ENCODE measurements at places on chromosomes 4 and X.

- DNase-seq: no peak
These were observed at the start of gene SLC34A2 for GRCh38 chr4:25654971-25655963. TSS of gene SLC34A2 (plus strand) at chr4:25655851. CDS start at chr4:25662501, 6,650 bp downstream.

GRCh38 chr4:46715468-46715867 is 193.6 kb downstream of the COX7B2 start:
- DNase-seq: no peak

GRCh38 chrX:70508296-70508911 is 63.8 kb downstream of the DLG3 start:
- no peak for DNase-seq

- DNase-seq: no peak
These were observed 34.0 kb downstream of the LDOC1 start for GRCh38 chrX:141142946-141143345.

DNA sequence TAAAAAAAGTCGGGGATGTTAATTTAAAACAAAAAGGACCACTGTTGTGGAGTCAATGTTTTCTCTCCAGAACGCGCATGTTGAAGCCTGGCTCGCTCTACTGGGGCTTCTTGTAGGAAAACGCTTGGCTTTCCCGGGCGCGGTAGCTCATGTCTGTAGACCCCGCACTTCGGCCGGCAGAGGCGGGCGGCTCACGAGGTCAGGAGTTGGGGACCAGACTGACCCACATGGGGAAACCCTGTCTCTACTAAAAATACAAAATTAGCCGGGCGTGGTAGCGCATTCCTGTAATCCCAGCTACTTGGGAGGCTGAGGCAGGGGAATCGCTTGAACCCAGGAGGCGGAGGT is 15.6 kb downstream of the NELFA start:
- no peak for DNase-seq

DNA sequence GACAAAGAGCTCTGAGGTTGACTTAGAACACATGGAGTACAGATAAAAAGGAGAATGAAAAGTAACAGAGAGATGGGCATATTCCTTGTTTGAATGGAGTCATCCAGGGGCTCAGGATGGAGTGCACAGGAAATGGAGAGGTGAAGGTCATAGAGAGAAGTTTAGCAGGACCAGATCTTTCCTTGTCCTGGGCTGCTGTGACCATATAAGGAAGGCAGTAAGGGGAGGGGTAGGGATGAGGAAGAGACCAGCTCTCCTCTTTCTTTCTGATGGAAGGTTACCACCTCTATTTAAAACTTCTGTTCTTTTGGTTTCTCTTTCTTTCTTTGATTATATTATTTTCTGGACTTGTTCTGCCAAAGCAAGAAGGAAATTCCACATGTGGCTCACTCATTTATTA is 27.0 kb downstream of the AR start:
- no peak for DNase-seq

- DNase-seq: no peak
These were observed 145.8 kb upstream of the ATP6AP2 start for GRCh38 chrX:40434947-40435346.

DNA sequence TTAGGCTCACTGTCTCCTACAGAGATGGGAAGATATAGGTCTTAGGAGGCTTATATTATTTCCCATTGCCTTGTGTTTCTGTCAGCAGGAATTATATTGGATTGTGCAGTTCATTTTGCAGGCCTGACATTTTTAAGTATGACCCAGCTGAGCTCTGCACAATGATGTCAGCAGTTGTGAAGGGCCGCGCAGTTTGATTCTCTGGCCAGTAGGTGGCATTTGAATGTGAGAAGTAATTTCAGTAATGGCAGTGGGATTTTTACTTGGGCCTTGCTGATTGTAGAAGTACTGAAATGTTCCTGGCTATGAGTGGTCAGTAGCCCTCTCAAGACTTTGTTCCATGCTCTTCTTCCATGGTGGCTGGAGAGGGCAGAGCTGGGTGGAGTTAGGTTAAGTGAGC is 247.2 kb upstream of the MTMR8 start:
- DNase-seq: no peak

- no peak for DNase-seq
These were observed 218.6 kb upstream of the ANXA3 start for GRCh38 chr4:78332976-78333375.

GRCh38 chr4:122688529-122689140 is 43.9 kb upstream of the BBS12 start:
- no peak for DNase-seq

- DNase-seq: no peak
These were observed 301.1 kb downstream of the FRMPD4 start for GRCh38 chrX:12439416-12439815.

DNA sequence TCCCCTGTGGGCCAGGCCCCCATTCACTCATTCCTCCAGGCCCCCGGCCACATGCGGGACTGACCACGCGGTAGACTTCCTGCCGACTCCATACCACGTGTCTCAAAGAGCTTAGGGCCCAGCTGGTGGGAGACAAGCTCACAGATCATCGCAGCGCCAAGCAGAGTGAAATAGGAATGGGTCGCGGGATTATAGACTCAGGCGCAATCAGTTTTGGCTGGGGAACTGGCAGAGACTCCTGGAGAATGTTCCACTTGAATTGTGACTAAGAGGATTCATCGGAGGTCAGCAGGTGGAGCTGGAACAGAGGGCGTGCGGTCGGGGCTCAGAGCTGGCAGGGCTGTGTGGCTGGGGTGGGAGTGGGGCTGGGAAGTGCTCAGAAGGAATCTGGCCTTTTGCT is 15.6 kb downstream of the ATP2B3 start:
- no peak for DNase-seq

DNA sequence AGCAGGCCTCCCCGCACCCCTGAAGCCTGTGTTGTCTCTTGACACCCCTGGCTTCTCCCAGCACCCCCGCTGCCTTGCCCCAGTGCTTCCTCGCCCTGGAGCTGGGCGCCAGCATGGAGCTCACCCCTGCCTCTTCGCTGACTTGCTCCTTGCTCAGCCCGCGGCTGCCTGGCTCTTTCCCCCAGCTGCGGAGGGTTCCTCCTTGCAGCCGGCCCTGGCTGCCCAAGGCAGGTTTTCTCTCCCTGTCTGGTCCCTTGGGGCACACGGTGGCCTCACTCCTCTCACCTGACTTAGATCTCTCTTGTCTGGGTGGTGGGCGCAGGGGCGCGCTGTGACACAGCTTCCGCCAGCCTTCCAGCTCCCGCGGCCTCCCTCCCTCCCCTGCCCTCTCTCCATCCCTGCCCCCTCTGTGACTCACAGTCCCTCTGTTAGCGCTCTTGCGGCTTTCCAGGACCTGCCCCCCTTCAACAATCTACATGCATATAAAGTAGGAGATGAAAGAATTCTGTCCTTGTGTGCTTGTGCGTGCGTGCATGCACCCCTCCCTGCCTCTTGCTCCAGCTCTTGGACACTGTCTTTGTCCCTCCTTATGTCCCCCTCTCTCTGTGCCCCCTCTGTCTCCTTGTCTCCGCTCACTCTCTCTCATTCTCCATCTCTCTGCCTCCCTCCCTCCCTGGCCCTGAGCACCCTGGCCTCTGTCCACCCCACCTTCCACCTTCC is 2.2 kb downstream of the PLXNB3 start:
- peak; percentile 20 for DNase-seq

GRCh38 chr4:70704931-70705182 is 16.5 kb downstream of the UTP3 start:
- peak; percentile 38 for DNase-seq

GRCh38 chrX:1169189-1169588 is 43.3 kb downstream of the CRLF2 start:
- no peak for DNase-seq

GRCh38 chr4:111631215-111631999 is 513.8 kb upstream of the FAM241A start:
- DNase-seq: no peak

- no peak for DNase-seq
These were observed 21.0 kb downstream of the MSN start for GRCh38 chrX:65688403-65688871.

DNA sequence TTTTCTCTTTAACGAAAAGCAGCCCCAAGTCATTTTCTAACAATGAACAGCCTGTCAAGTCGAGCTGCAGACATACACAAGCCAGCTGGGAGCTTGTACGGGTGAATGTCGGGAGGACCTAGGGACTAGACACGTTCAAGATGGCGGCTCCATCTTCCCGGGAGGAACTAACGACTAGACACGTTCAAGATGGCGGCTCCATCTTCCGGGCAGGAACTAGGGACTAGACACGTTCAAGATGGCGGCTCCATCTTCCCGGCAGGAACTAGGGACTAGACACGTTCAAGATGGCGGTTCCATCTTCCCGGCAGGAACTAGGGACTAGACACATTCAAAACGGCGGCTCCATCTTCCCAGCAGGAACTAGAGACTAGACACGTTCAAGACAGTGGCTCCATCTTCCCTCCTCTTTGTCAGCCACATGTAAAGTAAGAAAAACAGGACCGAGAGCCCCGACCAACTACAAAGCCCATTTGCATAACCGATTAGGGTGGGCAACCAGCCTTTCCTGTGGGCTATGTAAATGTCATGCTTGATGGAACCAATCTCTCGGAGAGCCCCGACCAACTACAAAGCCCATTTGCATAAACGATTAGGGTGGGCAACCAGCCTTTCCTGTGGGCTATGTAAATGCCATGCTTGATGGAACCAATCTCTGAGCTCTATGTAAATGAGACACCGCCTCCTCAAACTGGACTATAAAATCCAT is 175.5 kb downstream of the DHRSX start:
- DNase-seq: peak; percentile 31

DNA sequence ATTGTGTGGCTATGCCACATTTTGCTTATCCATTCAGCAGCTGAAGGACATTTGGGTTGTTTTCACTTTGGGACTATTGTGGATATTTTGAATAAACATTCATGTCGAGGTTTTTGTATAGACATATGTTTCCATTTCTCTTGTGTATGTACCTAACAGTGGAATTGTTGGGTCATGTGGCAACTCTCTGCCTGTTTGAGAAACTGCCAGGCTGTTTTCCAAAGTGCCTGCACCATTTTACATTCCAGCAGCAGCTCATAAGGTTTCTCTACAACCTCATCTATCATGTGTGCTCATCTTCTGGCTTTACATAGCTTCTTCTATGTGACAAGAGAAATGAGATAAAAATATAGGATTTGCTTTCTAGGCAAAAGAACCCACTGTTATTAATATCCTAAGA is 29.5 kb upstream of the TSPAN5 start:
- no peak for DNase-seq

DNA sequence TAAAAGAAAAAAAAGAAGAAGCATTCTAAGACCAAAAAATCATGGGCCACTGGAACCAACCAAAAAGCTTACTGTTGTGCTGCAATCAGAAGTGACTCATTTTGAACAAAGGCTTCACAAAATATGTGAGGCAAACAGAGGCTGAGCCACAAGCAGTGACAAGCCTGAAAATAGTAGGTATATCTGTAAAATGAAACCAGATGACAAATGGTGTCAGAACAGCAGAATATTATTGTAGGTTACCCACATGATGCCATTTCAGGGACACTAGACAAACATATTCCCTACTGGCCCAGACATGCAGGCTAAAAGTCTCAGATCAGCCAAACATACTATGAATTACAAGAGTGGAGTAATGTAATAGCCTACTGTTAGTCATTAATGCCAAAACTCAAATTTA is 1301.8 kb upstream of the DIAPH2 start:
- no peak for DNase-seq

DNA sequence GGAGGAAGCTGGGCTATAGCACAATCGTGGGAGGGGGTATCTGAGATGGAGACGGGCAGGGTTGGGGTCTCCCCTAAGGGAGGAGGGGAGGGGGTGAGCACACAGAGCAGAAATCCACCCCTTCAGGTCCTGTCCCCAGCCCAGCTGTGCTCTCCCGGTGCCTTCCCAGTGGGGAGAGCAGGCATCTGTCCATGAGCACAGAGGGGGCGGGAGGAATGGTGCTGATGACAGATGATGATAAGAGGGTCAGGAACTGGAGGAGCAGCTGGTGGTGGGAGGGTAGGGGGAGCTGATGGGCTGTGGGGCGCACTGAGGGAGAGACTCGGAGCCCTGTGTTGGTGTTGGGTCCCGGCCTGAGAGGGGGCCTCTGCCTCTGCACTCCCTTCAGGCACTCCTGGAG is 8.6 kb downstream of the ATP2B3 start:
- no peak for DNase-seq

DNA sequence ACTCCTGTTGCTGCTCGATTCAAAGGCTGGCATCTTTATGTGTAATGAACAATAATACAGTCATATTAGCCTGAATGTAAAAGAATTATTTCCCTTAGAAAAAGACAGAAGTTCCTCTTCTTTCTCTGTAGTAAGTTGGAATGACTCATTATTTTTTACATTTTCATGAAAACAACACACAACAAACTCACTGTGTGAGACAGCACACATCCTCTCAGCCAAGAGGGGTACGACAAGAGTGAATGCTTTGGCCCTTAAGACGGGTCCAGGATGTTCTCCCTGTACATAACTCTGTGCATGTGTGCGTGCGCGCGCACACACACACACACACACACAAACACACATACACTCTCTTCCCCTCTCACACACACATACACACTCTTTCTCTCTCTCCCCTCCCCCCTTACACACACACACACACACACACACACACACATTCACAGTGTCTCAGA is 72.8 kb downstream of the MANBA start:
- DNase-seq: no peak

- no peak for DNase-seq
These were observed 52.9 kb downstream of the SUPT20HL2 start for GRCh38 chrX:24260842-24261550.

GRCh38 chr4:174210952-174211490 is 72.4 kb downstream of the FBXO8 start:
- DNase-seq: no peak

DNA sequence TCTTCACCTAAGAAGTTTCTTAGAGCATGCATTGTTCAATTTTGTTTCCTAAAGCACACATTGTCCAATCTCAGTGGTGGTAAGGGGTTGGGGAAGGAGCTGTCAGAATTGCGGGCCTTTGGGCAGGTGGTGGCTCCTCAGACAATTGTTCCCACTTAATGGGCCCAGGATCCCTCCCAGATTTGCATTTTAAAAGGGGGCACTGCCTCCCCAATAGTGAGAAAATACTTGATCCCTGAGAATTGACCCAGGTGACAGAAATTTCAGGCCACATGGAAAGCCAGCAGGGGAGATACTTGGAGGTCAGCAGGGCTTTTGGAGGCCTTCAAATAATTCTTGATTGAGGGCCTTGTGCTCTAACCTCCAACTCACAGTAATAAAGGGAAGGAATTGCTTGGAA is 217.1 kb downstream of the ZNF674 start:
- DNase-seq: no peak

- no peak for DNase-seq
These were observed 28.5 kb downstream of the TRIM61 start for GRCh38 chr4:164948975-164949374.

GRCh38 chr4:22667332-22667940 is 25.3 kb upstream of the GBA3 start:
- no peak for DNase-seq

DNA sequence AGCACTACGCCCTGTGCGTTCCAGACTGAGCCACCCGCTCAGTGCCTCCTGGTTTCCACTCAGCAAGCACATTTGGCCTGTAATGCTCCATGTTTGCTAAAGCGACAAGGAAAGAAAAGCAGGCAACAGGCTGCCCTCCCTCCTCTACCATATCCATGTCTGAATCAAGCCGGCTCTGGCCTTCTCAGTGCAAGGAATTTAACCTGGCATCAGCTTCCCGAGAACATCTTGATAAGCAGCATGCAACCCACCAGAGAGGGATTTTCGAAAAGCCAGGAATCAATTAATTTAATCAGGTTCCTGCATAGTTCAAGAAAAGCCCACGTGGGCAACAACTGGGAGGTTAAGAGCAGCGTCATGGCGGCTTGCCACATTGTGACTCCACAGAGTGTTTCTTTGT is 228.2 kb downstream of the HS6ST2 start:
- no peak for DNase-seq

- DNase-seq: peak; percentile 3
These were observed 2.2 kb downstream of the MID2 start for GRCh38 chrX:107827852-107828251.

GRCh38 chrX:128020701-128021100 is 31.5 kb downstream of the ACTRT1 start:
- no peak for DNase-seq
